ENCODE measurements at places on chromosomes 3 and 15. TPM values are rescaled to one million over a fixed set of nuclear protein-coding genes. Genes with fewer than 3 reads are reported as not detected.

DNA sequence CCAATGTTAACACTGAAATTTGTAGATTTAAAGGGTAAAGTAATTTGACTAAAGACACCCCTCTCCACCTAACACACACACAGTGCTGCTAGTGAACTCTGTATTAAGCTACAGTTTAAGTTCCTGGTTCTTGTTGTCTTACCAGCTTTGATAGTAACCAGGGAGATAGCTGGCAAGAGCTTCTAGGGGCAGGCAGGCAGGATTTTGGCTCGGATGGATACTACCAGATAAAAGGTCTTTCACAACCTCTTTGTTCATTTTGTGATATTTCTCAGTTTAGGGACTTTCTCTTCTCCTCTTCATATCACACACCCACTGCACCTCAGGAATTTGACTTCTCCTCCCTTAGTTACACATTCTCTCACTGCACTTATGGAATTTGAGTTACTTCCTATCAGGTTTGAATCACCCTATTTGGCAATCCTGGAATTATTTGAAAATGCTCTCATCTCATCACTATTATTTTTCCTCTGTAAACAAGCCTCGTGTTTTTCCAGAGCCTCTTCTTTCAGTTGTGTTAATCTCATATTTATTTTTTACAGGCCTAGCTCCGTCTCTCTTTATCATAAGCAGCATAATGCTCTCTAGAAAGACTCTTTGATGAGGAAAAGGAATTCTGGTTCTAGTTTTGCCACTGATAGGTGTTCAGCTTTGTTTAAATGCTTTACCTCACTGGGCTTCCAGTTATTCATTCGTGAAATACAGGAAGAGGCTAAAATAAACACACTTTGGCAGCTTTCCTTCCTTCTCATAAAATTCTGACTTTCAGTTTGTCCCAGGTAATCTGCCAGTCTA, 23.0 kb upstream of the CLDN1 start:
- peak; percentile 54 for DNase-seq

DNA sequence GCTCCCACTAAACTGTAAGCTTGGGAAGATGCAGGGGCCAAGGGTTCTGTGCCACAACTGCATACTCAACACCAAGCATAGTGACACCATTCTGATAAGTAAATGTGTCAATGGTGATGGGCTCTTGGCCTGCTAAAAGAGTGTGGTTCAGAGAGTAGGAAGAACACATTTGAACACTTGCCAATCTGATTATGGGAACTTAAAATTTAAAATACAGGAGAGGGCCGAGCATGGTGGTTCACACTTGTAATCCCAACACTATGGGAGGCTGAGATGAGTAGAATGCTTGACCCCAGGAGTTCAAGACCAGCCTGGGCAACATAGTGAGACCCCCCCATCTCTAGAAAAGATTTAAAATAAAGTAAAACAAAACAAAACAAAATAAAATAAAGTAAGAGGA, 34.1 kb downstream of the PTPN9 start:
- DNase-seq = no peak

The CFAP20DC gene
- 0.36 TPM for total RNA-seq

- DNase-seq = no peak
Measured at GRCh38 chr3:56154297-56154696, 314.0 kb downstream of the ERC2 start.

DNA sequence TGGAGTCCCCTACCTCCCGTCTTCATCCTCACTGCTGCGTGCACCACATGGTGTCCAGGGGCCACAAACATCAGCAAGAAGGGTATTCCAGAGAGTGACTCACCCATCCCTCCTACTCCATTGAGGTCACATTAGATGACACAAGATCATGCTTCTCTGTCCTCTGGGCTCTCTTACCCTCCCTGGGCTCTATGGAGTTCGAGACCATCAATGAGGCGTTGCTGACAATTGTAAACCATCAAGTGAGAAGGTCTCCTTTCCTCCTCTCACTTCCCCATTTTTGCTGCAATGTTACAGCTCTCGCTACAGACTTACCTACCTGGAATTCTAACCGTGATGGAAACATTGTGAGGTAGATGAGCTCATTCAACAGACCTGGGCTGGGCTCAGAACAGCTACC, 51.7 kb downstream of the HMCES start:
- DNase-seq = no peak

DNA sequence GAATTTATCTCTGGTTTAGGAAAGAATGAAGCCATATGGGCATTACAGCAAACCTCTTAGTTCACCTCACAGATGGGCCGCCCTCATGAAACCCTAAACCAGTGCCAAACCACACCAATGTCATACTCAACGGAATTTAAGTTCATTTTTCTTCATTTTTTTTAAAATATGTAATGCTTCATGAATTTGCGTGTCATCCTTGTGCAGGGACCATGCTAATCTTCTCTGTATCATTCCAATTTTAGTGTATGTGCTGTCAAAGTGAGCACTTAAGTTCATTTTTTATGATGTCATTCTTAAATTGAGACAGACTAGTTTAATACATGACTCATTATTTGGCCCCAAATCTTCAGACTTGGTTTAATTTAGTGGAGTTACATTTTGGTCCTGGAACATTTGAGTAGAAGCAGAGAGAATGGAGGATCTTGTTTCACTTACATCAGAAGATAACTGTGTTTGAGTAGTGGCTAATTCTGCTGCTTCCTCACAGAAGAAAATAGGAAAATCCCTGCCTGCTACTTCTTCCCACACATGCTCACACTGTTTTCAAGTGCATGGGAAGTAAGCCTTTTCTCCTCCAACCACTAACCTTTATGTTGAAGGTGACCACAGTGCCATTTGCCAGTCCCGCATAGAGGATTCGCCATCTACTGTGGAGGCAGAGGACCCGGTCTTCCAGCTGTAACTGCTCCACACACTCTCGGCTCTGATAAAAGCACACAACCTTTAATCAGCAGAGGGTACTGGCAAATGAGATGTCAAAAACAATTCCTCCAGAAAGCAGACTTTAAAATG, 63.3 kb downstream of the ZNF106 start:
- no peak for DNase-seq

The P2RY12 gene
- 5.0 TPM for total RNA-seq

- no peak for DNase-seq
Measured at GRCh38 chr3:183435661-183436060, 7.2 kb upstream of the MCF2L2 start.

DNA sequence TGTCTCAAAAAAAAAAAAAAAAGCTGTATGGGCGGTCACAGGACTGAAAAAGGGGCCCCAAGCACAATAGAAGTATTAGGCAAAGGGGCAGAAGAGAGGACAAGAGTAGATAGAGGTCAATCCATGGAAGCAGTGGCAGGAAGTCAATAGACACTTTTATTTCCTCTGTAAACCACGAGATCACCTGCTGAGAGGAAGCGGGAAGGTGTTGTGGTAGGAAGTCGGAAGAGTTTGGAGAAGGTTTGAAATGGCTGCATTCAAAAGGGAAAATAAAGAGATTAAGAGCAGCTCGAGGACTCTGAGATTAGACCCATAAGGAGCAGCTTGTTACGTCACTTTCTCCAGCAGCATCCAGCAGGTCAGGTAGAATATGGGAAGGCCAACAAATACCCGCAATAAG, 14.2 kb upstream of the ZNF148 start:
- DNase-seq = no peak

The CLASP2 gene
- total RNA-seq = 73.2 TPM

DNA sequence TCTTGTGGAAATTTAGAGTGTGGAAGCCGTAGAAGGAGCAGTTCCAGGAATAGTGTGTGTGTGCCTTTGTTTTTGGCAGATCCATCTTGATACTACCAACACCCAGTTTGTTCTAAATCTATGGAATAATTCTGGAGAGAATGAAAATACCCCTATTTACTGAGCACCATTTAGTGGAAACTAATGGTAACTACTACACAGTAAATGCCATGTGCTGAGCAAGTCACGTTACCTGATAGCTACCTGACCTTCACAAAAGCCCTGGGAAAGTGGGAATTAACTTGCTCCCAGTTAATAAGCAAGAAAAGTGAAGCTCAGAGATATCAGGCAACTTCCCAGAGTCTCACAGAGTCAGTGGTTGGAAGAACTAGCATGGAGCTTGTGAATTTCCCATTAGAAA, 137.7 kb downstream of the ARPP21 start:
- DNase-seq = no peak

The CP gene
- total RNA-seq = 15.2 TPM

The FRMD5 gene
- 0.36 TPM for total RNA-seq

The ATP13A5 gene
- total RNA-seq = not detected

DNA sequence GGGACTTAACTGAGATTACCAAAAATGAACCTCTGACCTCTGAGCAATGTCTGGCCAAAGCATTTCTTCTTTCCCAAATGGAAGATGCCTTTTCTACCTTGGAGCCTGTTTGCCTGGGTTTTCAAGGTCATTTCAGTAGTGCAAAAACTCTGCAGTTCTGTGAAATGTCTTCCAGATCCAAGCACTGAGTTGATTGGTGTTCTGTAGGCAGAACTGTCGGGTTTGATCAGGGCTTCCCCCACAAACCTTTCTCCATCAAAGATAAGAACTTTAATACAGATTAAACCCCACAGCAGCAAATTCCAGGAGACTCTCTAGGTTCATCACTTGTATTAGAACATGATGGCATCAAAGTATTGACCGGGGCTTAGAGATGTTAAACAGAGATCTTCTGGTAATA, 192.7 kb upstream of the TOPAZ1 start:
- no peak for DNase-seq

The CD276 gene
- 91.3 TPM for total RNA-seq

- no peak for DNase-seq
Measured at GRCh38 chr15:72740219-72740618, 43.3 kb downstream of the ADPGK start.

GRCh38 chr3:133944641-133945380, 49.1 kb upstream of the RAB6B start:
- DNase-seq = peak; percentile 86

Measured in prostate gland (tissue), 2 donors.